ENCODE measurements at places on chromosomes 11 and 22. TPM values are rescaled to one million over a fixed set of nuclear protein-coding genes. Genes with fewer than 3 reads are reported as not detected.

The SYT7 gene
- total RNA-seq, result 5.4 TPM

The CHADL gene
- 9.5 TPM for total RNA-seq

The AQP11 gene
- total RNA-seq, result 0.55 TPM

GRCh38 chr22:46293577-46294260 lies 3.0 kb upstream of the GTSE1 start:
- no peak for DNase-seq

DNA sequence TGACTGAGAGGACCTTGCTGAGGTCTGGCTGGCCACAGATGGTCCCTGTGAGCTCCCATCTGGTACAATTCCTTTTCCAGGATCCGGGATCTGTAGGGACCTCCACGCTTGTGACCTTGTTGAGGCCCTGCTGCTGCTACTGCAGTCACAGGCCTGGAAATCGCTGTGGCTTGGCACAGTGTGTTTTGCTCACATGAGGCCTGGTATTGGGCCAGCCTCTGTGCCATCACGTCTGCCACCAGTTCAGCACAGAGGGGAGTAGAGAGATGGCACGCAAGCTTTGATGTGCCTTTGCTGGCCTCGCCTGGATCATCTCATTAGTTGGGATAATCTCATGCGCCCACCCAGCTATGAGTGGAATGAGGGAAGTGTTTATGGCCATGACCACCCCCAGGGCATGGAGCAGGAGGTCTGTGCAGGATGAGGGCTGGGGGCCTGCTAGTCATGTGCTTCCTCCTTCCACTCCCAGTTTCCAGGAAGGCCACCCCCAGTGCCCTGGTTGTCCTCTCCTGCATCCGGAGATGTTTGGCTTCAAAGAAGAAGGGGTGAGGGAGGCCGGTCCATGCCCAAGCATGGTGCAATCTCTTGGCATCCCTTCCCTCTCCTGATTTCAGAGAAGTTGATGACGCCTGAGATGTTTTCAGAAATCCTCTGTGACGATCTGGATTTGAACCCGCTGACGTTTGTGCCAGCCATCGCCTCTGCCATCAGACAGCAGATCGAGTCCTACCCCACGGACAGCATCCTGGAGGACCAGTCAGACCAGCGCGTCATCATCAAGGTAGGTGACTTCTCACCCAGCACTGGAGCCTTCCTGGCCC lies 22.4 kb downstream of the DERL3 start:
- DNase-seq, result no peak

- no peak for DNase-seq
Measured at GRCh38 chr11:132782102-132782501, 750.2 kb downstream of the OPCML start.

DNA sequence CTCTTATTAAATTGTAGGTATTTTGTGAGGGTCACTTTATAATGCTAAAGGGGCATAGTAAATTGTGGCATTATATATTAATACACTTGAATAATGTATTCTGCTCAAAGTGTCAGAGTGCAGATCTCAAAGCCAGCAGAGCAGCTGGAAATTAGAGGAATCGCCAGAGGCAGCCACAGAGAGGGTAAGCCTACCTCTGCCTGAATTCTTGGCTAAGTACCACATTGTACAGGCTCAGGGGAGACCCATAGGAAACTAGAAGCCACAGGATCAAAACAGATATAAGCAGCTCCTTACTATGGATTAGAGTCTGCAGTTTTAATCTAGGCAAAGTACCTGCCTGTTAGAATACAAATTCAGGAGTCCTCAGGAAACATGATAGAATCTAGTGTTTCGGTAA lies 249.3 kb downstream of the DDX10 start:
- no peak for DNase-seq

GRCh38 chr11:65962141-65962564 lies 619 bp downstream of the SART1 start:
- DNase-seq, result no peak

- DNase-seq, result no peak
Measured at GRCh38 chr11:47499161-47499560, 50.2 kb upstream of the RAPSN start.

DNA sequence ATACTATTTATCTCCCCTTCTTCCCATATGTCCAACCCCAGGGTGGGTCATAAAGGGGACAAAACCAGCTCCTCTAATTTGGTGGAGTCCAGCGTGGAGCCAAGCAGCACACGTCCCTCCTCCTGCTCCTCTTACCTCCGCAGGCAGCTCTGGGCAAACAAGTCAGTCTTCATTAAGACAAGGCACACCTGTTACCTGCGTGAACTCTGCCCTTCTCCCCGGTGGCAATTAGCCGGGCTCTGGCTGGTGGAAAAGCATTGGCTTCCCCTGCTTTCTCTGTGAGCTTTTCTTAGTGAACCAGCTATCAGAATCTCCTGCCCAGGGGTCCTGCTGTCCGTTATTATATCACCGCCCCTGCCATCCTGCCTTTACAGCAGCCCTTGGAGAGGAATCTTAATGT lies 418.7 kb upstream of the CADM1 start:
- DNase-seq, result no peak

- no peak for DNase-seq
Measured at GRCh38 chr22:44344407-44344806, 31.7 kb upstream of the SHISAL1 start.

Measured in suprapubic skin (tissue), 4 donors.